ENCODE measurements at places on chromosomes 1 and 21. TPM values are rescaled to one million over a fixed set of nuclear protein-coding genes. Genes with fewer than 3 reads are reported as not detected.

GRCh38 chr1:37752583-37753471 is 12.1 kb downstream of the EPHA10 start:
- H3K27ac ChIP-seq, result no peak overlapping the region
- DNase-seq, result peak; percentile 20
- H3K36me3 ChIP-seq, result no peaks in the 10 kb centered on the region
- peaks cover 13% of the 10 kb centered on the region for H3K27me3 ChIP-seq

Gene LCE2C
- total RNA-seq, result 17.6 TPM

- H3K27me3 ChIP-seq, result no peaks in the 10 kb centered on the region
- H3K4me1 ChIP-seq, result no peaks in the 10 kb centered on the region
- no peak overlapping the region for H3K4me3 ChIP-seq
- no peak for DNase-seq
These were observed 222.1 kb downstream of the COL24A1 start for GRCh38 chr1:85934516-85934915.

- no peaks in the 10 kb centered on the region for H3K27me3 ChIP-seq
- no peaks in the 10 kb centered on the region for H3K36me3 ChIP-seq
- no peak overlapping the region for H3K4me3 ChIP-seq
- no peak for DNase-seq
These were observed 133.6 kb upstream of the C1orf174 start for GRCh38 chr1:4033713-4034112.

GRCh38 chr1:225906467-225906866 is 17.5 kb upstream of the LEFTY1 start:
- H3K27ac ChIP-seq, result no peak overlapping the region
- H3K4me3 ChIP-seq, result no peak overlapping the region
- no peaks in the 10 kb centered on the region for H3K36me3 ChIP-seq
